ENCODE measurements at places on chromosomes 7 and 10. TPM values are rescaled to one million over a fixed set of nuclear protein-coding genes. Genes with fewer than 3 reads are reported as not detected.

ACHE gene
- total RNA-seq, result 0.18 TPM

AKR1D1 gene
- not detected for total RNA-seq

MRLN gene
- total RNA-seq, result not detected

TAS2R5 gene
- total RNA-seq, result 0.85 TPM

RBM20 gene
- total RNA-seq, result not detected

RSPH10B2 gene
- not detected for total RNA-seq

NAMPT gene
- 133 TPM for total RNA-seq

DNA sequence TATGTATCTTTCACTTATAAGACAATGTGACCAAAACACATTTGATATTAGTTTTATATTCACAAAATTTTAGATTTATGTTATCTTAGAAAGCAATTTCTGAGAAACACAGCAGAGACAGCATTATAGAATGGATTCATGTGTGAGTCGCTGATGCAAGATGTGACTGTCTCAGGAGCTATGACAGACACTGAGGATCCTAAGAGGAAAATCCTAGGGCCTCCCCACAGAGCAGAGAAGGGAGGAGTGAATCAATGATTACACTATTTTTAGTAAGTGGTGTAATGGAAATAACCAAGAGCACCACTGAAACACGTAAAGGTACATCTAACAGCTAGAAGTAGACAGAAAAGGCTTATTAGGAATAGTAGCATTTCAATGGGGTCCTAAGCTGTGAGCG is 204.0 kb upstream of the PTN start:
- no peak for DNase-seq

DNA sequence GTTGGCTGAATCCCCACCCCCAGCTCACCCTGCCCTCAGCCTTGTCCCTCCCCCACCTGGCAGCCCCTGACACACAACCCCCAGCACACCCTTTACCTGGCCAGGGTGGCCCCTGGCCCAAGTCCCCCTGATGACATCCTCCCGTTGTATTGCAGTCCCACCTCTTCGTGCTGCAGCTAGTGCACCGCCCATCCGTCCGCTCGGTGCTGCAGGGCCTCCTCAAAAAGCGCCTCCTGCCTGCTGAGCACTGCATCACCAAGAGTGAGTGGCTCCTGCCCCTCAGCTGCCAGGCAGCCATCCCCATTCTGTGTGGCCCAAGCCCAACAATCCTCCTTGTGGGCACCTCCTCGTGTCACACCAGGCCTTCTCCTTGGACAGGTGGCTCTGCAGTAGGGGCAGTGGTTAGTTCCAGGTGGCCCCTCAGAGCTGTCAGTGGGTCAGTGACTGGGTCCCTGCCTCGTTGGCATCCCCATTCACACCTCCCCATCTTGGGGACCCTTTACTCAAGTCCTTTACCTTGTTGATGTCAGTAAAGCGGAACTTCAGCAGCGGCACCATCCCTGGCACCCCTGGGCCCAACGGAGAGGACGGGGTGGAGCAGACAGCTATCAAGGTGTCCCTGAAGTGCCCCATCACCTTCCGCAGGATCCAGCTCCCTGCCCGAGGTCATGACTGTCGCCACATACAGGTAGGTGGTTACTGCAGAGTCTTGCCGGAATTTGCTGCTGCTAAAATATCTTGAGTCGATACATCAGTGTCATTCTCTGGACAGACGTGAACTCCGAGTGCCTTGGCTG is 14.3 kb downstream of the ZMIZ2 start:
- no peak for DNase-seq

GRCh38 chr7:151047976-151048815 is at the start of gene ASIC3:
TSS of gene ASIC3 (plus strand) at chr7:151048531. CDS start at chr7:151048886, 355 bp downstream.
- DNase-seq, result no peak

GRCh38 chr10:31912289-31912688 is 16.3 kb downstream of the ARHGAP12 start:
- no peak for DNase-seq

DNA sequence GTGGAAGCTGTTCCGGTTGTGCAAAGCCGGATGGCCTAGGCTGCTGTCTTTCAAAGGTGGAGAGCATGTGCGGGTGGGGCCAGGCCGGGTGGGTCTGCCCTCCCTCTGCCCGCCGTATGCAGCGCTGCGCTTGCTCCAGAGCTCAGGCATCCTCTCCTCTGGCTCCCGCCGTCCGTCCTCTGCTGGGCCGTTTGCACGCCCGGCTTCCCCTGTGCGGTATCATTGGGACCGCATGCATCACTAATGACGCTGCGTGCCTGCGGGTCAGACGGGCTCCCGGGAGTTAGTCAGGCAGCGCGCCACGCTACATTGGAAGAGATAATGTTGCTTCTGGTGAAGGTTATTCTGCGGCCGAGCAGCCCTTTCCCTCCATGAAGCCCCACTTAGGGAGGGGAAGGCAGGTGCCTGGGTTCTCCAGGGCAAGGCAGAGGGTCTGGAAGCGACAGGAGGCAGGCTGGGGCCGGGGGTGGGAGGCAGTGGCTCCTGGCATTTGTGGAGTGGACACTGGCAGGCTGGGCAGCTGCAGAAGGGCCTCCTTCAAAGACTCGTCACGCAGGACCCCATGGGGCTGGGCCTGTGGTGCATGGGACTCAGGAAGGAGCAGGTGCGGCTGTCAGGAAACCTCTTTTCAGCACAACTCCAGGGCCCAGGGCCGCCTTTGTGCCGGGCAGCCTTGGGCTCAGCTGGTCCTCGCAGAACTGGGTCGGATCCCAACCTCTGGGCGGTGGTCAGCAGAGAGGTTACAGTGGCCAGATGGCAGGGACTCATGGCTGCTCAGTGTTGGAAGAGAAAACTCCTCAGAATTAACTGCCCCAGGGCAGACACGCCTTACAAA is 318.5 kb downstream of the WDR37 start:
- no peak for DNase-seq

GRCh38 chr7:83796760-83797159 is 147.8 kb upstream of the SEMA3E start:
- no peak for DNase-seq

DNA sequence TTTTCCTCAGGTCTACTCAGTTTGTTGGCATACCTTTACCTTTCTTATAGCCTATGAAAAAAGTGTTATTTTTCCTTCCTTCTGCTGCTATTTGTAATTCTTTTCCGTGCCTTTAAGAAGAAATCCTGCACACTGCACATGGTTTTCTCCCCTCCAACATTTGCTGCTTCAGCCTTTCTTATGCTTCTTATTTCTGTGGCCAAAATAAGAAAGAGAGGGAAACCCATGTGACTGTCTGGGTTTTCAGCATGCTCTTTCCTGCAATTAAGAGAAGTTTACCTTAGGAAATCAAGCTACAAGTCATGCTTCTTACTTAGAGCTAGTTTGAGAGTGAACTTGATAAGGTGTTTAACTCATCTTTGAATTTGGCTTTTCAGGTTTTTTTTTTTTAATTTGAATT is 11.0 kb downstream of the TBC1D12 start:
- DNase-seq, result no peak

- peak; percentile 65 for DNase-seq
Measured at GRCh38 chr7:18320971-18321567, 174.5 kb upstream of the HDAC9 start.

GRCh38 chr10:75685187-75685586 is 253.8 kb downstream of the LRMDA start:
- DNase-seq, result no peak

DNA sequence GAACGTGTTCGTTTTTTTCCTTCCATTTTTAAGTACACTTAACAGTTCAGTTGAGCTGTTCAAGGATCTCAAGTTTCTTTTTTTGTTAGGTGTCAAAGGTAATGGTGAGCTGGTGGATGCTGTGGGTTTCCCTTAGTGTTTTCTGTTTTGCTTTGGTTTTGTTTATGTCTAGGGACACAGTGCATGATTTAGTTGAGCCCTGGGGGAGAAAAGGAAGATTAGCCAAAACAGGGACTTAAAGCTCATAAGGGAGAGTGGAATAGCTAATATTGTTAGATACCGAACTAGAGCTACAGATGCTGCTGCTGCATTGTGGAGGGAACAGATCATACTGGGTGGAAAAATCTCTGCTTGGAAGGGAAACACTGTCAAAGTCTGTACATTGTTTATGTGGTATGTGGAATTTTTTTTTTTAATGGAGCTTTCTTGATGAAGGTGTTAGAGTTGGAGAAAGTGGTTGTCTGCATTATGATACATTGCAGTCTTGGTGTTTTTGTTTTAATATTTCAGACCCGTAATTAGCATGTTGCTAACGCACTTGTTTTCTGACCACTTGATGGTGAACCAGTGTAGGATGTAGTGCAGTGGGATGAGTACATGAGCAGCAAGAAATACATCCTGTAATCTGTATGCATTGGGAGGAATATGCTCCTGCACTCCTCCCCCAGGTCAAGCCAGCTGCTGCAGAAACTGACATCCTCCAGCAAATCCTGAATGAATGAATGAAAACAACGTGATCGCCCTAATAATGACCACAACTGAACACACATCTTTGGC is 2.1 kb downstream of the GLCCI1 start:
- peak; percentile 26 for DNase-seq

DNA sequence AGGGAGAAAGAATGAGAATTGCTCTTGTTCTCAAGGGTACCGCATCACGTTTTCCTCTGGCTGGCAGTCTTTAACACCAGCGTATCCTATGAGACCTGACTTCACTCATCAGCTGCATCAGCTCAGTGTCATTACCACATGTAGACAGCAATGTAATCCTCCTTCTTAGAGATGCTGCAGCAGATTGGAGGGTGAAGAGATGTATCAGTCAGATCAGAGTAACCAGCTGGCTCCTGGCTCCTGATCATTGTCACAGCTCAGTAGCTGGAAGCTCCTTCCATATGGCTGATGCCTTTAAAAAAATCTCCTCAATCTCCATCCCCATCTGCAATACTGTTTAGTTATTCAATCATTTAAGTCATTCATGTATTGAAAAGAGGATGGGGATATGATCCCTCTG is 39.7 kb upstream of the EPHB6 start:
- DNase-seq, result no peak

DNA sequence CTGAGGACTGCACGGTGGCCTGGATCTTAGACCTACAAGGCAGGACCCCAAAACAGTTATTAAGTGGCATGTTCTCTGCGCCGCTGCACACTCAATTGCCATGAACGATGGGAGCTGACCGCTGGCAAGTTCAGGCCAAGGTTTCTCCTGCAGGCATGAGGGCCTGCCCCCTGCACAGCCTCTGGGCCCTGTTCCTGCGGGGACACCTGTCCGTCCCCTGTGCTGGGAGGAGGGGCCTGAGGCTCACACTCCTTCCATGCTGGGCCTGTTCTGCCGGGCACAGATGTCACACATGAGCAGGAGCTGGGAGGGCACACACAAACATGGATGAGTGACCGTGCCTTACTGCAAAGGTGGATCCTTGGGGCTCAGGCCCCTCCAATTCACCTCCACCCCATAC is 90.0 kb downstream of the PTPRN2 start:
- no peak for DNase-seq

DNA sequence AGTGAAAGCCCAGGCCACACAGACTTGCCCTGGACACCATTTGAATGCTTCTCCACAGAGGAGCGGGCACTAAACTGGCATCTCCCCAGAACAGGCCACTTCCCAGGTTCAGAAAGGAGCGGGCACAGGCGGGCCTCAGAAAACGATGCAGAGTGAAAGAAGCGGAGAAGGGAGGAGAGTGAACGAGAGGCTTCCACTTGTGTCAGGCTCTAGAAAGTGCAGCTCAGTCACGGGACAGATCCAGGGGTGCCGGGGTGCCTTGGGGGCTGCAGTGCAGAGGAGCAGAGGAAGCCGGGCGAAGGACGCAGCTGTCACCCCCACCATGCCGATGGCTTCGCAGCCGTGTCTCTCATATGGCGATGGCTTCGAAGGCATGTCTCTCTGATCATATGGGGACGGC is 26.1 kb upstream of the PRKAR1B start:
- DNase-seq, result no peak

DNA sequence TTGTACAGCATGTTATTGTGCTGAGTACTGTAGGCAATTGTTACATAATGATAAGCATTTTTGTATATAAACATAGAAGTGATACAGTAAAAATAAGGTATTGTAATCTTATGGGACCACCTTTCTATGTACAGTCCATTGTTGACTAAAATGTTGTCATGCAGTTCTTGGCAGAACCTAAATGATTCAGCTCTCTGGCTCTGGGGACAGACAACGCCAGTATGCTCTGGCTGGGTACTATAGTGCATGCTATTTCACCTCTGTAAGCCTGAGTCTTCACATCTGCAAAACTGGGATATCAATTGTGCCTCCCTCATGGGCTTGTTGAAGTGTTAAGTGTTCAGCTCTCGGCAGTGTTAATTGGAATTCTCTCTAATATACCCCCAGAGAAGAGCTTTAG is 674.3 kb downstream of the INHBA start:
- DNase-seq, result no peak
